ENCODE measurements at places on chromosomes 5 and 9.

GRCh38 chr5:140631036-140631417 lies 1.9 kb downstream of the CD14 start:
- H3K27me3 ChIP-seq = peaks cover 9% of the 10 kb centered on the region
- H3K4me3 ChIP-seq = peak overlapping the region; percentile 10
- H3K27ac ChIP-seq = no peak overlapping the region
- H3K4me1 ChIP-seq = peaks cover 19% of the 10 kb centered on the region
- peaks cover 5% of the 10 kb centered on the region for H3K36me3 ChIP-seq

DNA sequence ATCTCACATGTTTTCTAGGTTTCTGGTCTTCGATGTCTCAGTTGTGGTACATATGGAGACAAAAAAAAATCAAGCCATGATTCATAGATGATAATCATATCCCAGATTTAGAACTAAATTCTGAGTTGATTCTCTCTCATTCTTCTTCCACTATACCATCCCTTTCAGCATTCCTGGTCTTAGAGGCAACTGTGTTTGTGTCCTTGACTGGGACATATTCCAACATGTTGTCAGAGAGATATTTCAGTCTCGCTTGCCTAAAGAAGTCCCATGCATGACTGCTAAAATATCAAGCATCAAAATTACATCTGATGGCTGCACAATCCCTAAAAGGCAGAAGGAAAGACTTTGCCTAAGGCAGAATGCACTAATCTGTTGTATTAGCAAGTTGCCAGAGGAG lies 236.6 kb downstream of the PSAT1 start:
- no peak overlapping the region for H3K27ac ChIP-seq
- H3K36me3 ChIP-seq = no peaks in the 10 kb centered on the region
- no peaks in the 10 kb centered on the region for H3K4me1 ChIP-seq
- no peak for ATAC-seq
- H3K4me3 ChIP-seq = no peak overlapping the region

DNA sequence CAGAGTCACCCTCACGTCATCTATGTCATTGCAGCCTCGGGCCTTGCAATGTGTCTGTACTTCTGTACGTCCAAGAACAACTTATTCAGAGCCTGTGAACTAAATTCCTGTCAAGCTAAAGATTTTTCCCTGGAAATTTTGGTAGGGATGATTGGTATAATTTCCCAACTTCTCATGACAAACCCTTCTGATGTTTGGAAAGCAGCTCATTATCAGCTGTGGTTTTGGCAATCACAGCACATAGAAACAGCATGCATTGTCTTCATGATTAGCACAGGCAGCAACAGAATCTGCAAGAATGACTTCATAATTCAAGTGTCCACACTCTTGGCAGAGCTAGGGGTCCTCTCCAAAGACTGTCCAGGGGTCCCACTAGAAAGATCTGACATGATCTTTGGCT lies 49.5 kb downstream of the APBA1 start:
- no peaks in the 10 kb centered on the region for H3K4me1 ChIP-seq
- no peaks in the 10 kb centered on the region for H3K36me3 ChIP-seq
- H3K4me3 ChIP-seq = no peak overlapping the region
- no peak overlapping the region for H3K27ac ChIP-seq

DNA sequence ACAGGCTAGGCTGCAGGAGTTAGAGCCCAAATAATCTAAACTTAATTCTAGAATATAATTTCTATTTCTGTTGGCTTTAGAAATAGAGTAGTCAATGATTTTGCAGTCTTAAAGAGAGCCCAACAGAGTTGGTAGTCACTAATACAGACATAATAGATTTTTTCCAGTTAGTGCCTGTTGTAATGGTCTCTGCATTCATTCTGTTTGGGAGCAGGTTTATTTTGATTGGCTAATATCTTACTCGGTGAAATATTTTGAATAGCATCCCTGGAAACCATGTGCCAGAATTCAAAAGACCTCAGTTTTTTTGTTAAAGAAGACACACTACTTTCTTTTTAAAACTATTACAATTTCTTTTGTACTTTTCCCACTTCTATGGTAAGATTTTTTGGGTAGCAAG lies 107.2 kb downstream of the RASGRF2 start:
- no peak overlapping the region for H3K4me3 ChIP-seq
- no peak for ATAC-seq
- H3K4me1 ChIP-seq = no peaks in the 10 kb centered on the region
- H3K27ac ChIP-seq = no peak overlapping the region

DNA sequence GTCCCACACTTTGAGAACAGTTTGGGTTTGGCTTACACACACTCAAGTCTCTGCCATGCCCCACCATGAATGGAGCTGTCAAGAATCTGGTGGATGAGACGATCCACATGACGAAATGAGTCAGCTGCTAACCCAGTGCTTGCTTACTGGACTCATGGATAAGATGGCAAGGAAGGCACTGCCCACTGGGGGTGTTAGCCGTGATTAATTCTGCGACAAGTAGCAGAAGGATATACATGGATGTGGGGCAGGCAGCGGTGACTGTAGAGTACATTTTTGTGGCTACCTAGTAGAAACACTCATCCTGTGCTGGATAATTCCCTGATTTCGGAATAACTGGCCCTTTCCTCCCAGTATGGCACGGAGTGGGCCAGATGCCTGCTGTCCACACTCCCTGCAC lies 77.5 kb downstream of the SPATA31C2 start:
- ATAC-seq = no peak
- H3K36me3 ChIP-seq = no peaks in the 10 kb centered on the region
- no peaks in the 10 kb centered on the region for H3K27me3 ChIP-seq
- no peak overlapping the region for H3K27ac ChIP-seq
- no peak overlapping the region for H3K4me3 ChIP-seq

GRCh38 chr5:158513490-158514318 lies 586.0 kb downstream of the EBF1 start:
- H3K4me1 ChIP-seq = peaks cover 46% of the 10 kb centered on the region
- ATAC-seq = no peak
- no peaks in the 10 kb centered on the region for H3K27me3 ChIP-seq
- H3K27ac ChIP-seq = peak overlapping the region; percentile 61
- H3K36me3 ChIP-seq = no peaks in the 10 kb centered on the region

- H3K4me1 ChIP-seq = no peaks in the 10 kb centered on the region
- H3K4me3 ChIP-seq = no peak overlapping the region
- no peak overlapping the region for H3K27ac ChIP-seq
- peaks cover 32% of the 10 kb centered on the region for H3K36me3 ChIP-seq
- ATAC-seq = no peak
Observed at GRCh38 chr5:79666758-79667157, 22.9 kb upstream of the CMYA5 start.

DNA sequence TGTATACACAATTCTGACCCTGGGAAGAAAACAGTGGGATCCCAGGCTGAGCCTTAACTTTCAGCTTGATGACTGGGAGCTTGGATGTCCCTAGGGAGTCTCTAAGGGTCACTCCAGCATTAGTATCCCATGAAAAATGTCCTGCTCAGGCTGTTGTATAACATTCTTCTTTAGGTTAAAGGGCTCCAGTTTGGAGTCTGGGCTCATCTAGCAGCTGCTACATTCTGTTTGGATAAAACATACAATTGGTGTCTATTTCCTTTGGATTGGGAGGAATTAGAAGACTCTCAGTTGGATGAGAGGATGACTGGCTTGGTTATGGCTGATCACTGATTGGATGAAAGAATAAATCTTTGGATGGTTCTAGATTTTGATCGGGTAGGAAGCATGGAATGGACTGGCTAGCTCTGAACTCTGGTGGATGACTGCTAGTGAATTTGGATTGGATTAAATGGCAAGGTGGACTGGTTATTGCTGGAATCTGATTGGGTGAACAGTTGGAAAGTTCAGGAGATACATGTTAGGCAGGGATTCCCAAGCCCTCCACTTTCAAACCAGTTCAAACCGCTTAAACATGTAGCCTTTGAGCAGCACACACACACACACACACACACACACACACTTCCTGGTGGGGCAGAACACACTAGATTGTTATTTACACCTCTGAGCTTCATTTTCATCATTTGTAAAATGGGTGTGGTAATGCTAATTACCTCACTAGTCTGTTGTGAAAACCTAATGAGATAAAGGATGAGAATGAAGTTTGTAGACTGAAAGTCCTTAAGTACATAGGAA lies 7.1 kb upstream of the MYOZ3 start:
- H3K27ac ChIP-seq = no peak overlapping the region
- H3K4me3 ChIP-seq = no peak overlapping the region
- peaks cover 20% of the 10 kb centered on the region for H3K4me1 ChIP-seq
- peaks cover 16% of the 10 kb centered on the region for H3K36me3 ChIP-seq
- no peaks in the 10 kb centered on the region for H3K27me3 ChIP-seq

DNA sequence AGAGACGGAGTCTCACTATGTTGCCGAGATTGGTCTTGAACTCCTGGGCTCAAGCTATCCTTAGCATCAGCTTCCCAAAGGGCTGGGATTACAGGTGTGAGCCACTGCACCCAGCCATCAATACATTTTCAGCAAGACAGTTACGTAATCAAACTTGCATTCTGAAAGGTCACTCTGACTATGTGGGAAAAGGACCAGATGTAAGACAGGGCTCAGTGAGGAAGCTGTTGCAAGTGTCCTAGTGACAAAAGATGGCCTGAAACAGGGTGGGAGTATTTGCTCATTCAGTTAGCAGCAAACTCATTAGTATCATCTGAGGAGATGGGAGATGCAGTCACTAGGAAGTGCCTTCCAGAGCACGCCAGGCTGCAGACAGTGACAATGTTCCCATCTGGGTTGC lies 16.9 kb downstream of the MED27 start:
- H3K27me3 ChIP-seq = no peaks in the 10 kb centered on the region
- H3K27ac ChIP-seq = no peak overlapping the region
- H3K4me1 ChIP-seq = peaks cover 20% of the 10 kb centered on the region
- H3K4me3 ChIP-seq = no peak overlapping the region
- ATAC-seq = no peak

- H3K4me3 ChIP-seq = no peak overlapping the region
- peaks cover 52% of the 10 kb centered on the region for H3K4me1 ChIP-seq
- ATAC-seq = no peak
- peak overlapping the region; percentile 75 for H3K27ac ChIP-seq
Observed at GRCh38 chr5:157828105-157828943, 30.6 kb downstream of the CLINT1 start.

- H3K36me3 ChIP-seq = no peaks in the 10 kb centered on the region
- H3K27ac ChIP-seq = no peak overlapping the region
- H3K4me1 ChIP-seq = no peaks in the 10 kb centered on the region
- H3K27me3 ChIP-seq = no peaks in the 10 kb centered on the region
Observed at GRCh38 chr9:13139641-13140171, 139.8 kb downstream of the MPDZ start.

DNA sequence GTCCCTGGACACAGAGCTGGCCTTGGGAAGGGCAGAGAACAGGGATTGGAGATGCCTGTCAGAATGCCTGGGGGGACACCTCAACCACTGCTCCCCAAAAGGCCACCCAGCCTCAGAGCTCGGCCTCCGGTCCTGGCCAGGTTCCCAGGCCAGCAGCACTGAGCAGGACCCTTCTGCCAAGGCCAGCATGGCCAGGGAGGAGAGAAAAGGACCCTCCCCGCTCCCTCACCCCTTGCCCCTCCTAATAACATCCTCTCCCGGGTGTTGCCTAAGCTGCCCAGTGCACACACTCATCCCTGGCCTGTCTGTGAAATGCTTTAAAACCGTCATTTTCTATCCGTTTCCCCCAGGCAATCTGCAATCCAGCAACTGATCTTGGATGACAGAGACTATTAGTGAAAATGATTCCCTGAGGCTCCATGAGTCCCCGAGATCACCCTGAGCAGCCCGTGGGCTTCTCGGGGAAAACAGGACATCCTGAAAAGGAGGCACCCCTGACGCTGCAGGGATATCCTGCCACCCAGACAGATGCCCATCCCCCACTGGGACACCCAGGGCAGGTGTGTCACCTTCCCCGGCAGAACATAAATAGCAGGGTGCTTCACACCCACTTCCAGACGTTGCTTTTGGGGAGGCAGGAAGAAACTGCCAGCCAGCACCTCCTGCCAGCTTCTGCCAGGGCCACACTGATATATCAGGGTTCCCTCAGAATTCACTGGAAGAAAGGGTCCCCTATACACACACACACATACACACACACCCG lies 75.3 kb downstream of the ADAMTS2 start:
- peaks cover 14% of the 10 kb centered on the region for H3K27me3 ChIP-seq
- ATAC-seq = no peak

DNA sequence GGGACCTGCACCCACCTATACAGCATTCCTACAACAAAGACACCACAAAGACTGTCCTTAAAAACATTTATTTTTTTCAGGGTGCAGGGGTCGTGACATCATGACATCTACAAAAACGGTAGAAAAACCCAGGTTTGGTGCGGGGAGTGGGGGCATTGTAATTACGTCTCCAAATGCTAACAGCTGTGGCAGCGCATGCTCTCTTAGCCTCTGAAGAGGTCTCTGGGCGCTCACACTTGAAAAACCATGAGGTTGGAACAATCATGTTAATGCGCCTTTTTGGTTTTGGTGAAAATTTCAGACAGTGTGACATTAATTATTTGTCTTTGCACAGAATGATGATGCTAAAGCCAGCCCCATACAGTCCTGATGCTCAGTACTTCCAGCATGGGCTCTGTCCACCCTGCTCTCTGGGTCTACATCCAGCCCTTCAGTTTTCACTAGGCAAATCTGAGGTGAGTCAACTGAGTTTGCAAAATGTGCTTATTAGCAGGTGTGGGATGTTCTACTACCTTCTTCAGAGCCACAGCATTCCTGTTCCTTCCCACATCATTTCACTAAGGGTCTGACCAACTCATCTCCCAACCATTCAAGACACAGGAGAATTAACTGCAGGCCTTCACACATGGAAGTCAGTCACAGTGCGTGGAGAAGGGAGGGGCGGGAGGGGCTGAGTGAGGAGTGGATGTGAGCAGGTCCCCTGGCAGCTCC lies 14.1 kb downstream of the ALDH1B1 start:
- ATAC-seq = no peak
- no peaks in the 10 kb centered on the region for H3K36me3 ChIP-seq
- peaks cover 55% of the 10 kb centered on the region for H3K27me3 ChIP-seq
- no peaks in the 10 kb centered on the region for H3K4me1 ChIP-seq
- H3K27ac ChIP-seq = no peak overlapping the region
- H3K4me3 ChIP-seq = no peak overlapping the region

GRCh38 chr9:91034976-91035824 lies 233.6 kb downstream of the SYK start:
- H3K27me3 ChIP-seq = peaks cover 12% of the 10 kb centered on the region
- no peaks in the 10 kb centered on the region for H3K36me3 ChIP-seq
- H3K4me3 ChIP-seq = no peak overlapping the region
- H3K27ac ChIP-seq = peak overlapping the region; percentile 73
- ATAC-seq = no peak

DNA sequence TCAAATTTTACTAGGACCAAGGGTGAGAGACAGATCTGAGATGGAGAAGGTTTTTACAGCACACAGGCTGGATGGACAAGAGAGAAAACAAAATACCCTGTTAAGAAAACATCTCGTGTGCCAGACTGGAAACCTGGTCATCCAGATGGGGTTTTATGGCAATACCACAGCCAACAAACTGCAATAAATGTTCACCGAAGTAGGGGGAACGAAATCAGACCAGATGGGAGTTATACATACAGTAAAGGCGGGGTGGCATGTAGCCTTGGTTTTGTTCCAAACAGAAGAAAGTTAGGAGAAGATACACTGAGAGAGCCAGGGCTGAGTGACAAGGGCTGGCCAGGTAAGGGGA lies 63.3 kb downstream of the DCP2 start:
- no peaks in the 10 kb centered on the region for H3K4me1 ChIP-seq
- no peak for ATAC-seq
- no peak overlapping the region for H3K4me3 ChIP-seq
- H3K27me3 ChIP-seq = peaks cover 20% of the 10 kb centered on the region

All from stimulated activated memory B cell treated with anti-CD40 and anti-IgM and Interleukin-4, amounts not matched to agents 10 μg/mL and 1 μg/mL and 100 μg/mL, for 72 hours (primary cell).